Ovary (tissue), 10 donors: ENCODE measurements at places on chromosomes 2 and 18. TPM values are rescaled to one million over a fixed set of nuclear protein-coding genes. Genes with fewer than 3 reads are reported as not detected.

Gene NAT8
- total RNA-seq, result not detected

Gene AAK1
- total RNA-seq, result 34.3 TPM

Gene TBR1
- total RNA-seq, result not detected

Gene MRPL19
- 32.5 TPM for total RNA-seq

Gene ESPNL
- 7.0 TPM for total RNA-seq

Gene BARD1
- 17.2 TPM for total RNA-seq

Gene SKOR2
- not detected for total RNA-seq

Gene ESCO1
- 17.2 TPM for total RNA-seq

Gene FEV
- total RNA-seq, result not detected

Gene MMADHC
- 77.0 TPM for total RNA-seq

GRCh38 chr18:74294526-74294925 is 2.8 kb upstream of the CYB5A start:
- no peak for DNase-seq
- H3K27ac ChIP-seq, result no peak overlapping the region
- H3K4me1 ChIP-seq, result peaks cover 2% of the 10 kb centered on the region

DNA sequence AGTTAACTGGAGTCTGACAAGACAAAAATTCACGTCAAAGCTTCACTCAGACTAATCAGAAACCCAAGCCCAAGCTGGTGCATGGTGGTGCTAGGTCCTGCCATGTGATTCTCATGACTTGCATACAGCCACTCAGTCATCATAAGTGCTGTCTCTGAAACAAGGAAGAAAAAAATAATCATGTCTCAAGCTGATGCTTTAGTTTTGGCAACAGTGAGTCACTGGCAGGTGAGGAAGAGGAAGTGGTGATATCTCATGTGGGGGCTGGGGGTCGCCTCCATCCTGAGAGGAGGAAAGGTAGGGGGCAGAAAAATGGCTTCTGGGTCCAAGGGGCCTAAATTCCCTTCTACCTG is 136.3 kb downstream of the TMEM163 start:
- H3K27ac ChIP-seq, result no peak overlapping the region
- H3K4me3 ChIP-seq, result no peak overlapping the region
- no peaks in the 10 kb centered on the region for H3K36me3 ChIP-seq
- H3K4me1 ChIP-seq, result peaks cover 2% of the 10 kb centered on the region
- no peak for DNase-seq

GRCh38 chr2:205885492-205886099 is 200.4 kb downstream of the INO80D start:
- no peaks in the 10 kb centered on the region for H3K36me3 ChIP-seq
- DNase-seq, result peak; percentile 95
- no peaks in the 10 kb centered on the region for H3K4me1 ChIP-seq
- H3K27me3 ChIP-seq, result no peaks in the 10 kb centered on the region

GRCh38 chr2:39479696-39480095 is 42.6 kb upstream of the MAP4K3 start:
- peaks cover 3% of the 10 kb centered on the region for H3K4me1 ChIP-seq
- no peak overlapping the region for H3K27ac ChIP-seq
- DNase-seq, result no peak
- H3K27me3 ChIP-seq, result no peaks in the 10 kb centered on the region

GRCh38 chr2:218319813-218320365 is 27.6 kb upstream of the TMBIM1 start:
- no peak overlapping the region for H3K4me3 ChIP-seq
- no peaks in the 10 kb centered on the region for H3K27me3 ChIP-seq
- no peak overlapping the region for H3K27ac ChIP-seq

GRCh38 chr2:150429384-150429961 is 58.0 kb downstream of the RND3 start:
- H3K4me3 ChIP-seq, result no peak overlapping the region
- H3K27ac ChIP-seq, result no peak overlapping the region
- no peaks in the 10 kb centered on the region for H3K4me1 ChIP-seq
- no peaks in the 10 kb centered on the region for H3K27me3 ChIP-seq
- DNase-seq, result no peak
- no peaks in the 10 kb centered on the region for H3K36me3 ChIP-seq

GRCh38 chr2:216780843-216781242 is 79.0 kb downstream of the TNP1 start:
- no peaks in the 10 kb centered on the region for H3K27me3 ChIP-seq
- H3K4me1 ChIP-seq, result peaks cover 14% of the 10 kb centered on the region
- no peaks in the 10 kb centered on the region for H3K36me3 ChIP-seq

DNA sequence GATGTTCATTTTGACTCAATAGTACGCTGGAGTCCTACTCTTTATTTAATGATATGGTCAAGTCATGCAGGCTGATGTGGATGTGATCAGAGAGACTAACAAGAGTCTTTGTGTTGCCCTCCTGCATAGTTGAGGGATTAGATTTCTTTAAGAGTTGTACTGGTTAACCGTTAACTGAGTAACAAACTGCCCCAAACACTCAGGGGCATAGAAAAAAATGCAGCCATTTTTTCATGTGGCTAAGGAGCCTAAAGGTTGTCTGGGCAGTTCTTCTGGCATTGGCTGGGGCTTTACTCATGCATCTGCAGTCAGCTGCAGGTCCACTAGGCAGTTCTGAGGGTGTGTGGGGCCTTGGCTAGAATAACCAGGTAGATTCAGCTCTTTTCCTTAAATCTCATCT is 32.5 kb downstream of the DOCK10 start:
- H3K27me3 ChIP-seq, result no peaks in the 10 kb centered on the region
- DNase-seq, result no peak
- H3K4me3 ChIP-seq, result no peak overlapping the region

DNA sequence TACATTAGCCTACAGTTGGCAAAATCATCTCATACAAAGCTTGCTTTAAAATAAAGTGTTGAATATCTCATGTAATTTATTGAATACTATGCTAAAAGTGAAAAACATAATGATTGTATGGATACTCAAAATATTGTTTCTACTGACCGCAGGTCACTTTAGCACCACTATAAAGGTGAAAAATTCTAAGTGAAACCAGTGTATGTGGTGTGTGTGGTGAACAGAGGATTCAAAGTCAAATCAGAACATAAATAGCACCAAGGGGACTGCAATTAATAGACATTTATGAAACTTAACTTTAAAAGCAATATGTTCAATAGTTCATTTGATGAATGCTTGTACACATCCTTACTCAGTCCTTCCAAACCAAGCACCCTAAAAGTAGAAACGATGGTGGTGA is 145.8 kb downstream of the AKAIN1 start:
- H3K27me3 ChIP-seq, result no peaks in the 10 kb centered on the region
- no peaks in the 10 kb centered on the region for H3K36me3 ChIP-seq
- no peak overlapping the region for H3K4me3 ChIP-seq

DNA sequence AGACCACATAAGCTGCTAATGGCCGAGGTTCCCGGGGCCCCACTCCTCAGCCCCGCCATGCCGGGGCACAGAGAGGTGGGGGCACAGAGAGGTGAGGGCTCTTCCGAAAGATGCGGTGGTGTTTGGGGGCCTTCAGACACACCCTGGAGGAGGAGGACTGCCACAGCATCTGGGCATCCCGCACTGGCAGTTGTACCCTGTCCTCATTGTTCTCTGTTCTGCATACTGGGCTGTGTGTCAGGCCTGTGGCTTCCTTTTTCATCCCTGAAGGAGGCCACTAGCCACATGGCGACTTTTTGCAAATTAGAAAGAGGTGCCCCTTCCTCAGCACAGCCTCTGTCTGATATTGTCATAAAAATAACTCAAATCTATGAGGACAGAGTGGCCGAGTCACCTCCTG is 150.1 kb downstream of the CTIF start:
- H3K27ac ChIP-seq, result no peak overlapping the region
- no peak overlapping the region for H3K4me3 ChIP-seq

GRCh38 chr2:129751409-129751808 is 228.1 kb upstream of the RAB6C start:
- H3K4me3 ChIP-seq, result no peak overlapping the region
- no peaks in the 10 kb centered on the region for H3K4me1 ChIP-seq
- no peak overlapping the region for H3K27ac ChIP-seq
- DNase-seq, result no peak

GRCh38 chr18:39698436-39698835 is 2132.8 kb upstream of the CELF4 start:
- no peaks in the 10 kb centered on the region for H3K4me1 ChIP-seq
- H3K27me3 ChIP-seq, result no peaks in the 10 kb centered on the region
- H3K36me3 ChIP-seq, result no peaks in the 10 kb centered on the region
- no peak overlapping the region for H3K27ac ChIP-seq

- no peaks in the 10 kb centered on the region for H3K27me3 ChIP-seq
- H3K4me1 ChIP-seq, result no peaks in the 10 kb centered on the region
- H3K27ac ChIP-seq, result no peak overlapping the region
- no peak overlapping the region for H3K4me3 ChIP-seq
These were observed 11.9 kb upstream of the SLC40A1 start for GRCh38 chr2:189592353-189592984.

GRCh38 chr2:134897932-134898331 is 20.7 kb upstream of the CCNT2 start:
- no peak overlapping the region for H3K4me3 ChIP-seq
- no peak overlapping the region for H3K27ac ChIP-seq
- H3K4me1 ChIP-seq, result no peaks in the 10 kb centered on the region
- H3K36me3 ChIP-seq, result no peaks in the 10 kb centered on the region

GRCh38 chr2:145769011-145769716 is 1249.2 kb upstream of the ZEB2 start:
- no peaks in the 10 kb centered on the region for H3K27me3 ChIP-seq
- no peak overlapping the region for H3K27ac ChIP-seq
- no peak overlapping the region for H3K4me3 ChIP-seq
- DNase-seq, result no peak
- H3K4me1 ChIP-seq, result no peaks in the 10 kb centered on the region

DNA sequence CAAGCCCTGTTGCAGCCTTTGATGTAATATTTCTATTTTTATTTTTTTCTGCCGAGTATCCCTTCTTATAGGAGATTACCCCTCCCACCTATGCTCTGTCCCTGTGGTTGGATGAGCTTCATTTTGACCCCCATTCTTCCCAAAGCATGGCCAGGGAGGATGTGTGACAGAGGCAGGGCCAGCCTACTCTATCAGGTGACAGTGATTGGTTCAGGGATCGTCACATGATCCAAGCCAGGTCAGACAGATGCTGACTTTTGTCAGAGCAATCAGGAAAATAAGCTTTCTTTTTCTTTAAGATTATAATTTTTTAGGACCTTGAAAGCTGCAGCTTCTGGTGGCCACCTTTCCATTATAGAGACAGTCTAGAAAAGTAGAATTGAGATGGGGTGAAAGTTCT is 314.3 kb downstream of the NUP35 start:
- H3K4me1 ChIP-seq, result no peaks in the 10 kb centered on the region
- DNase-seq, result no peak
- H3K4me3 ChIP-seq, result no peak overlapping the region
- H3K27me3 ChIP-seq, result no peaks in the 10 kb centered on the region

- H3K4me3 ChIP-seq, result no peak overlapping the region
- H3K27me3 ChIP-seq, result no peaks in the 10 kb centered on the region
- H3K27ac ChIP-seq, result no peak overlapping the region
These were observed 3.0 kb upstream of the SIX3 start for GRCh38 chr2:44938287-44939105.

GRCh38 chr2:84779781-84780180 is 101.1 kb downstream of the TRABD2A start:
- H3K27ac ChIP-seq, result no peak overlapping the region
- H3K4me3 ChIP-seq, result no peak overlapping the region
- no peaks in the 10 kb centered on the region for H3K36me3 ChIP-seq
- H3K27me3 ChIP-seq, result no peaks in the 10 kb centered on the region
- no peaks in the 10 kb centered on the region for H3K4me1 ChIP-seq
- no peak for DNase-seq

DNA sequence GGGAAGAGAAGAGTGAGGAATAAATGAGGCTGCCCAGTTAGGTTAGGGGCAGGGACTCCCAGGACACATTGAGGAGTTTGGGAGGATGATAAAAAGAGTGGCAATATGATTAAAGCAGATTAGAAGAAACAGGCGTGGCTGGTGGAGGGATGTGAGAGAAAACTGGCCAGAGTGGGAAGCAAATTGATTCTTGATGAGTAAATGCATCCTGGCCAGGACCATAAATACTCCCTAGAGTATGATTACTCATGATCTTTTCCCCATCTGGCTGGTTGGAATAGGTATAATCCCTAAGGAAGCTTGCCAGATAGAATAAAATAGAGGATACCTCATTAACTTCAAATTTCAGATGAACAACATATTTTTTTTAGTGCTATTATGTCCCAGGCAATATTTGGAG is 21.5 kb upstream of the DAW1 start:
- no peaks in the 10 kb centered on the region for H3K36me3 ChIP-seq
- H3K27me3 ChIP-seq, result no peaks in the 10 kb centered on the region
- no peak overlapping the region for H3K27ac ChIP-seq
- H3K4me3 ChIP-seq, result no peak overlapping the region

DNA sequence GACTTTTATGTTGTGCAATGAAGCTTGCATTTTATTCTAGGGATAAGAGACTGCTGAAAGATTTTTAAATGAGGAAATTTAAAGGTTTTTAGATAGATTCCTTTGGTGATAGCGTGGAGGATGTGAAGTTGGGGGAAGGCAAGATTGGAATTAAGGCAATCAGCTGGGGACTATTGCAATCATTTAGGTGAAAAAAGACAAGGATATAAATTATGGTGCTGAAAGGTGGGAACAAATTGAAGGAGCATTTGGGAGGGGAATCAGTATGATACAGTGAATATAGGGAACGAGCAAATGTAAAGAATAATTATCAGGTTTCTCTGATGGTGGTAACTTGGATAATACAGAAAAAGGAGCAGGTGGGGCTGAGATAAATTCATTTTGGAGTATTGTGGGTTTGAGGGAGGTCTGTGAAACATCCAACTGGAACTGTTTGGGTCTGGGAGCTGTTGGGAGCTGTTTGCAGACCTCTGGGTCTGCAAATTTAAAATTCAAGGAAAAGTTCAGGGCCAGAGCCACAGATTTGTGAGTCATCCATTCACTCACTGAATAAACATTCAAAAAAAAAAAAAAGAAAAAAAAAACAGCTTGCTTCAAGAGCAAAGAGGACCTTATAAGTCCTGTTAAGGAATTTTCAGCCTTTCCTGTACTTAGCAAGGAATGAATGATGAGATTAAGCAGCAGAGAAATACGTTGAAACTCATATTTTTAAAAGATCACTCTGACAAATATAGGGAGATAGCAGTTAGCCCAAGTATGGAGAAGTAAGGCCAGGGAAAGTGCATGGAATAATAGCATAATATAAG is 257.5 kb upstream of the FN1 start:
- H3K36me3 ChIP-seq, result no peaks in the 10 kb centered on the region
- no peak overlapping the region for H3K4me3 ChIP-seq
- peak; percentile 46 for DNase-seq
- H3K27ac ChIP-seq, result no peak overlapping the region
- no peaks in the 10 kb centered on the region for H3K27me3 ChIP-seq

GRCh38 chr2:226622484-226622883 is 177.1 kb downstream of the IRS1 start:
- no peak for DNase-seq
- no peaks in the 10 kb centered on the region for H3K27me3 ChIP-seq
- no peak overlapping the region for H3K4me3 ChIP-seq
- H3K27ac ChIP-seq, result no peak overlapping the region
- H3K36me3 ChIP-seq, result no peaks in the 10 kb centered on the region

GRCh38 chr2:137948894-137949293 is 15.4 kb upstream of the HNMT start:
- H3K4me3 ChIP-seq, result no peak overlapping the region
- no peaks in the 10 kb centered on the region for H3K36me3 ChIP-seq
- no peak overlapping the region for H3K27ac ChIP-seq
- DNase-seq, result no peak

- H3K4me3 ChIP-seq, result no peak overlapping the region
- no peaks in the 10 kb centered on the region for H3K36me3 ChIP-seq
- no peaks in the 10 kb centered on the region for H3K27me3 ChIP-seq
- peaks cover 19% of the 10 kb centered on the region for H3K4me1 ChIP-seq
- H3K27ac ChIP-seq, result no peak overlapping the region
These were observed 157.2 kb downstream of the DDX1 start for GRCh38 chr2:15748736-15749323.

- DNase-seq, result no peak
- no peaks in the 10 kb centered on the region for H3K36me3 ChIP-seq
- H3K4me3 ChIP-seq, result no peak overlapping the region
- H3K27ac ChIP-seq, result no peak overlapping the region
These were observed 13.0 kb downstream of the SIGLEC15 start for GRCh38 chr18:45838302-45839070.
